NCI-H345 (cell line): ENCODE measurements at places on chromosomes 5 and 9.

DNA sequence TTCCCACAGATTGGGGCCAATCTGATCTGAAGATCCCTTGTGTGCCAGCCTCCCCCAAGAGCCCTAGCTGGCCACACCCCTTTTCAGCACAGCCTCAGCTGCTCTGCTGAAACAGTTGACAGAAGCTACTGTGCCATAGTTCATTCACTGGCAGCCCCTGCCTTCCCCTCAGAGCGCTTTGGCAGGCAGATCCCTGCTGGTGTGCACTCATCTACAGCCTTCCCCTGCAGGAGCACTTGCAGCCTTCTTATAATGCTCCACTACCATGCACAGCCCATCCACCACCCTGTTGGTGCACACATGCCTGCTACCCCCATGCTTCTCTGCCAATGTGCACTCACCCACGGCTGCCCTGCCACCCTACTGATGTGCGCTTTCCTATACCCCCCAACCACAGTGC, 471.3 kb downstream of the MTRR start:
- no peak for DNase-seq

- DNase-seq: no peak
Measured at GRCh38 chr9:125805057-125805456, 57.9 kb downstream of the PBX3 start.

GRCh38 chr9:75358846-75359245, 270.5 kb downstream of the OSTF1 start:
- DNase-seq: no peak

DNA sequence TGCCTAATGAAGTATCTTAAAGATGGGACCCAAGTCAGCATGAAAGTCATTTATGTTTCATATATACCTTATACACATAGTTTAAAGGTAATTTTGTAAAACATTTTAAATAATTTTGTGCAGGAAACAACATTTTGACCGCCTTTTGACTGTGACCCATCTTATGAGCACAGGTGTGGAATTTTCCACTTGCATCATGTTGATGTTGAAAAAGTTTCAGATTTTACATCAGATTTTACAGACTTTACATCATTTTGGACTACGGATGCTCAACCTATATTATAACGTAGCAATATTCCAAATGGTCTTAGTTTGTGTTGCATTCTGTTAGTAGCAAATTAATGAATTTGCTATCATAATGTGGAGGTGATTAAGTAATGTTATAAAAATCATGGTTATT, 21.7 kb upstream of the FAM120AOS start:
- no peak for DNase-seq

DNA sequence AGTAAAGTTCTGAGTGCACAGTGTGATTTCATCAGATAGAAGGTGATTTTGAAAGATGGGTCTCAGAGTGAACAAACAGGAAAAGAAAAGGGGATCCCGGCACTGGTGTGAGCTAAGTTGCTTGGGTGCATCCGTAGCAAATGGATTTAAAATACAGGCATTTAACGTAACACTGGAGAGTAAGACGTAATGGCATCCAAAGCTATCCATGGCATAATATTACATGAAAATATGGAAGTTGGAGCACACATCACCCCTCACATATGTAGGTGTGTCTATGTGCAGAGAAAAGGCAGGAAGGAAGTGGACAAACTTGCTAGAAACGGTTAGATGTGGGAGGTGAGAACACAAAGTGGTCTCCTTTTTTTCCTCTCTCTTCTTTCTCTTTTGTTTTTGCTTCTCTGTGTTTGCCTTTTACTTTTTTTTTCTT, 38.2 kb upstream of the SEMA4D start:
- no peak for DNase-seq

DNA sequence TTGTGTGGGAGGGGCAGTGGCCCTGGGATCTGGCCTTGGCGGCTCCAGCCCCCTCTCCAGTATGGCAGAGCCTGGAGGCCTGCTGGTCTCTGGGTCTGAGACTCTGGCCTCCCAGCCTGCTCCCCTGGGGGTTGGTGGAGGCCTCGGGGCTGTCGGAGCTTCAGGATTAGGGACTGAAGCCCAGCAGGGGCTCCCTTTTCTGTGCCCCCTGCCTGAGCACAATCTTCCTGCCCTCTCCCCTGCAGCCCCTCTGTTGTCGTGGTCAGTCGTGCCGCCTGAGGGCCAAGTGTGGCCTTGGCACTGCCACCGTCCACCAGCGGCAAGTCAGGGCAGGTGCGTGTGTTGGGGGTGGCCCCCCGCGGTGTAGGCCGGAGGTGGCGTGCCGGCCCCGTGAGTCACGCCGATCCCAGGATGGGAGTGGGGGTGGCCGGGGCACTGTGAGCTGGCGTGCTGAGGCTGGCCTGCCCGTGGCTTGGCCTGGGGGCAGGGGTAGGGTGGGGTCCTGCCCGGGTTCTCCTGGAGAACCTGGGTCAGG, 53.6 kb downstream of the RXRA start:
- no peak for DNase-seq

- DNase-seq: no peak
Measured at GRCh38 chr5:37771731-37772130, 68.1 kb downstream of the GDNF start.

GRCh38 chr5:128259607-128260021, 176.0 kb downstream of the SLC12A2 start:
- no peak for DNase-seq

DNA sequence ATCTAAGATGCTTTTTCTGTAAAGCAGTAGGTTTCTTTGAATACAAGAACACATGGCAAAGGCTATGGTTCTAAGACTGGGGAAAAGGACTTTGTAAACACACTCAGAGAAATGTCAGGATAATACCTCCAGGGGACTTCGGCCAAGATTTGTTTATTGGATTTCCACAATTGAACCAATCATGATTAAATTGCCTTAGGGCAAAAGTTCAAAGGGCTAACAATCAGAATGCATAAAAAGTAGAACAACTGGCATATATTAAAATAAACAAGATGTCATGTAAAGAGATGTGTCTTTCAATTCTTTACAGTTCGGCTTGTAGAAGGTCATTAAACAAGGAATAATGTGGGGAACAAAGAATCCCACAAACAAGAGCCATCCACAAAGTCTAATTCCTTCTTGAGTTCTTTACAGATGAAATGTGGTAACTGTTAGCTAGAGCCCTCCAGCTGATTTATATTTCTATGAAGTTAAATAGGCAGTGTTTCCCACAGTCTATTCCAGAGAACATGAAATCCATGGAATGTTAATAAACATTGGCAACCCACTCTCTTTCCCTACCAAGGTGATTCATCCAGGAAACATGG, 565.5 kb downstream of the ZNF608 start:
- DNase-seq: no peak

DNA sequence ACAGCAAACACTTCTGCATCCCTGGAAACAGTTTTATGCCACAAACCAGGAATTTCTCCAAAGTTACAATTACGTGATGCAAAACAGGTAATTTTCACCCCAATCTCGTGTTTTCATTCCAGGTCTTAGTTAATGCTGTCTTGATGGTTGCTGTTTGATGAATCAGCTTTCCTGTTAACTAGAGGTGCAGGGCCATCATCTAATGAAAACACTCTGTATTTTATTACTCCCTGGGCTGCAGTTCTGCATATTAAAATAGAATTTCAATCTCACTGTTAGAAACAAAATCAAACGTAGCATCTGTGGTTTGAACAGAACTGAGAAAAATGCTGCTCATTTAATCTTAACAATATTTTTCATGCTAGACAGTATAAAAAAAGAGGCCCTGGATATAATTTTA, 129.4 kb downstream of the TUSC1 start:
- no peak for DNase-seq

DNA sequence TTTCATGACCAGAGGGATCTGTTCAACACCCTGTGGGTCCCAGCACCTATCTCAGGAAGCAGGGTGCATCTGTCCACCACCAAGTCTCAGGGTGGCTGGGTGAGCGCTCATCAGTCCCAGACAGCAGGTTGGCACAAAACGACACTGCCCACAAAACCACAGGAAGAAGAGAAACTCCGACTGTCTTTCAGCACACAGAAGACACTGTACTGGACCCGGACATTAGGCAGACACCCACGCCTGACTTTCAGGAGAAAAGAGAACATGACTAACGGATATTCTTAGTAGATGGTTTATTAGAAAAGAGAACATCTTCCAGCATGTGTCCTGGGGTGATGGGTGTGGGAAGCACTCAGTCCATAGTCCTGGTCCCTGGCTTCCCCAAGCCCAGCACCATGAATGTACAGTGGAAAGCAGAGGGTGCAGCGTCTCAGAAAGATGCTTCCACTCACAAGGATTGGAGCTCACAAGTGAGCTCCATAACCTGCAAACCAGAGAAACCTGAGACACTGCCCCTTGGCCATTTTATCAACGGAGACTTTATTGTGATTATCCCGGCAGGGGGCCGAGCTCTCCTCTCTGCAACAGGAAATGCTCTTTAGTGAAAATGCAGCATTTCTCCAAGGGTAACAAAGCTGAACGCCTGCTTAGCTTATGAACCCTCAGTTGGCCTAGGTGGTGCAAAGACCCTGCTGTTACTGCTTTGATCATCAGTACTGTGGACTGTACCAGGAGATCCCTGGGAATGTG, 35.8 kb upstream of the LCP2 start:
- DNase-seq: peak; percentile 43

DNA sequence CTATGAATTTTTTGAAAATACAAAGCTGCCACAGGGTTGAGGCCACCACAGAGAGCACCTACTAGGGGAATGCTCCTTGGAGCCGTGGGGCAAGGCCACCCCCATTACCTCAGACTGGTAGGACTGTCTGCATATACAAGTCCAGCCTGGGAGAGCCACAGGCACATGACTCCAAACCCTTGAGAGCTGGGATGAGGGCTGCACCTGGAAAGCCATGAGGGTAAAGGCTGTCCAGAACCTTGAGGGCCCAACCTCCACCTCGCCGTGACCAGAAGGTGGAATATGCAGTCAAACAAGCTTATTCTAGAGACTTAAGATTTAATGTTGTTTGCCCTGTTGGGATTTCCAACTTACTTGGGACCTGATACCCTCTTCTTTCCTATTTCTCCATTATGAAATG, 69.5 kb upstream of the TSLP start:
- no peak for DNase-seq

GRCh38 chr5:58080573-58080972, 379.3 kb downstream of the PLK2 start:
- no peak for DNase-seq

DNA sequence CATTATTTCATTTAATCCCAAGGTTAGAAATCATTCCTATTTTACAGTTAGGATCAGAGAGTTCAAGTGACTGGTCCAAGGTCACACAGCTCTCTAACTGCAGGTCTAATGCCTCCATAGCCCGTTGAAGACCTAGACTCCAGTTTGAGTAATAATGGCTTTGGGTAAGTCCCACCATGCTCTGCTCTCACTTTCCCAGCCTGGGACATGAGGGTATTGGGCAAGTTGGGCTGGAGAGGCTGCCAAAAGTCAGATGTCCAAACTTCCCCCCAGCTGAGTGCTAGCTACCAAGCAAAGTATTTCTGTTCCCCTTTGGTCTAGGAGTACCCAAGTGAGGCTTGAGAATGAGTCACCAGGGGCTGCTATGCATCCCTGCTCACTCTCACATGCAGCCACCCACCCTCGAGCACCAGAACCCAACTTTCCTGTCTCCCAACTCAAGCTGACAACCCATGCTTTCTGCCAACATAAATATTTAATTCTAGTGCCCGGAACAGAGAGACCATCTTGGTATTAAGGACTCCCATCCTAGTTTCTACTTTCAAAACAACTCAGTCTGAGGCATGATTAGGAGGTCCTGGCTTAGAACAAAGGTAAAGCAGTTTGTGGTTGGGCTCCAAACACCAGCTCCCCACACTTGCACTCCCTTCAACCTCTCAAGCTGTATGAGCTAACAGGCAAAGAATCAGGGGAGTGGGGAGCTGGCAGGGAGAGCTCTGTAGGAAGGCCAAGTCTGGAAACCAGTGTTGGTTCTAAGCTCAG, 236.5 kb upstream of the TRIM32 start:
- DNase-seq: no peak
